ENCODE measurements at places on chromosomes 12 and 14. TPM values are rescaled to one million over a fixed set of nuclear protein-coding genes. Genes with fewer than 3 reads are reported as not detected.
A peak's percentile ranks its signal among the peaks of the same experiment; 100 is the strongest.

Gene LRRC10
- total RNA-seq = 39.2 TPM

Gene BDKRB2
- 0.76 TPM for total RNA-seq

Gene SLC38A1
- total RNA-seq = 140 TPM

- DNase-seq = peak; percentile 9
Measured at GRCh38 chr14:104285508-104285840, 147.1 kb downstream of the KIF26A start.

Gene MNAT1
- 25.7 TPM for total RNA-seq

Gene REC8
- total RNA-seq = 2.4 TPM

DNA sequence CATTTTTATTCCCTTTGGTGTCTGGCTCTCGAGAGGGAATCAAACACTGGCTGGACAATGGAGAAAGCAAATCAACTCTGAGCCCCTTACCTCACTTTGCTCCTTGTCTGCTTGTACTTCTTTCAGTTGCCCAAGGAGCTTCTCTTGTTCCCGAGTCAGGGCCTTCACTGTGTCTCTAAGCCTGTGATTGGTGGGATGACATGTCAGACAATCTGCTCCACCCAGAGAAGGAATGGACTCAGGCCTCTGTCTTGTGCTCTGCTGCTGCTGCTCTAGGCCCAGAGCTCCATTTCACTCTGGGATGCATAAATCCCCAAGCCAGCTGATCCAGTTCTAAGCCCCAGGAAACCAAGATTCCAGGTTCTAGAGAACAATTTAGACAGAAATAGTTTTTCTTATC is 7.6 kb downstream of the CALCOCO1 start:
- DNase-seq = no peak

DNA sequence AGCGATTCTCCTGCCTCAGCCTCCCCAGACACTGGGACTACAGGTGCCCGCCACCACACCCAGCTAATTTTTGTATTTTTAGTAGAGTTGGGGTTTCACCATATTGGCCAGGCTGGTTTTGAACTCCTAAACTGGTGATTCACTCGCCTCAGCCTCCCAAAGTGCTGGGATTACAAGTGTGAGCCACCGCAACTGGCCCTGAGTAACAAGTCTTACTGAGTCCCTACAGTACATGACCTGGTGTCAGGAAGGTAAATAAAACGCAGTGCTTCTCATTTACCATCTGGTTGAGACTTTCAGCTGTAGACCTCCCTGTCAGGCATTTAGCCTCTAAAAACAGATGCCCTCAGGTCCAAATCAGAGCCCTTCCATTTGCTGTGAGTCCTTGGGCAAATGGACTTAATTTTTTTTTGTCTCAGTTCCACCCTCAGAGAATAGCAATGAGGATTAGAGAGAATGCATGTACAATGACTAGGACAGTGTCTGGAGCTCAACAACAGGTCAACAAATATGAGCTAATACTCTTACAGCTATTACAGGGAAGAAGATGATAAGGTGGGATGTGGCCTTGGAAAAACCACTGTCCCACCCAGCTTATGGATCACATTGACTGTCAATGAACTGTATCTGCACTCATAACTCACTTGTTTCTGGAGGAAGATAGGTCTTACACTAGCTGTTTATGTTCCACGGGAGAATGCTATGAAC is 70.5 kb downstream of the PHLDA1 start:
- no peak for DNase-seq

Gene TAS2R8
- total RNA-seq = not detected

Gene PTPRQ
- 0.70 TPM for total RNA-seq

DNA sequence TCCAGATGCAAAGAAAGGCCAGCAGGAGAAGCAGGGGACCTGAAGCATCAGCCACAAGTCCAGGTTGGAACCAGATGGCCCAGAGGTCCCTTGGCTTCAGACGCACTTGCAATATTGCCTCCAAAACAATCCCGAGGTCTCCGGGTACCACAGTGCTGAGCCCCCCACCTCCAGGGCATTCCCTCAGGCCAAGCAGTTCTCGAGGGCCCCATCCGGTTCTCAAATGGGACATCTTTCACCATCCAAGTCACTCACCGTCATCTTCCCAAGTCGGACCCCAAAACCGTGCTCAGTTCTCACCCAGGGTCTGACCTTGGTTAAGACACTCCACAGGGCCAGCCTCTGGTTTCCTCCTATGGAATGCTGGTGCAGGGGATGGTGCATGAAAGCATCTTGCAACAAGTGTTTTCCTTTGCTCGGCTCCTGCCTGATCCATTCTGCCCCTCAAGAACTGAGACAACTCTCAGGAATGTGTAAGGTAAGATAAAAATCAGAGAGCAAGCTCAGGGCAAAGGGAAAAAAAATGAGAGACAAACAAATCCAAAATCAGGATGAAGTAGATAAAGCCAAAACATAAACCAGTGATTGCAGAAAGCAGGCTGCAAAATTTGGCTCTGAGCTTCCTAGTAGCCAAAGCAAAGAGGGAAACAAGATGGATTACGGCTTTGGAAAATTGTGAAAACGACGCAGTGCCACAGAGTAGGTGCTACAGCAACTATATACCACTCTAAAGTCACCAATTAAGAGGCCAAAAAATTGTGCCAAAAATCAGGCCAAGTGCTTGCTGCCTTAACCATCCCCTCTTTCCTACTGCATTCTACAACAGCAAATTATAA is 8.0 kb downstream of the NCOR2 start:
- no peak for DNase-seq

Gene TAS2R43
- not detected for total RNA-seq

Gene NANOG
- not detected for total RNA-seq

- no peak for DNase-seq
Measured at GRCh38 chr14:89258728-89259273, 158.2 kb downstream of the FOXN3 start.

Gene ABCD2
- 9.4 TPM for total RNA-seq

DNA sequence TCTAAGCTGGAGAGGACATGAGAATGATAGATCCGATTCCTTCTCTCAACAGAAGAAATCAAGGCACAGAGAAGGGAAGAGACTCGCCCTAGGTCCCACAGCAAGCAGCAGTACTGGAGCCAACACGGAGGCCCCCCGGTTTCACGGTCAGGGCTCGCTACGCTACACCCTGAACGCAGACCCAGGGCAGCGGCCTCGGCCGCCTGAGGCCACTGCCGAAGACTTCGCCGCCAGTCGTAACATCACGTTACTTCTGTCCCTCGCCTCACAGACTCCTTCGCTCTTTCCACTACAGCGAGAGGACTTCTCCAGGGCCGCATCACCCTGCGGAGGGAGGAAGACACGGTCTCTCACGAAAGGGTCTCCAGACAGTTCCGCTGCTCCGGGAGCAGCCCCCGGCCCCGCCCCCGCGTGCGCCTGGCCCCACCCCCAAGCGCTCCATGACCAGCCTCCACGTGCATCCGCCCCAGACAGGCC is 411 bp upstream of the DCAF4 start:
- no peak for DNase-seq

- DNase-seq = no peak
Measured at GRCh38 chr14:94498215-94498614, 11.1 kb downstream of the SERPINA12 start.

GRCh38 chr12:70449074-70449752 is 83.1 kb downstream of the KCNMB4 start:
- no peak for DNase-seq

Gene OR4K15
- not detected for total RNA-seq

DNA sequence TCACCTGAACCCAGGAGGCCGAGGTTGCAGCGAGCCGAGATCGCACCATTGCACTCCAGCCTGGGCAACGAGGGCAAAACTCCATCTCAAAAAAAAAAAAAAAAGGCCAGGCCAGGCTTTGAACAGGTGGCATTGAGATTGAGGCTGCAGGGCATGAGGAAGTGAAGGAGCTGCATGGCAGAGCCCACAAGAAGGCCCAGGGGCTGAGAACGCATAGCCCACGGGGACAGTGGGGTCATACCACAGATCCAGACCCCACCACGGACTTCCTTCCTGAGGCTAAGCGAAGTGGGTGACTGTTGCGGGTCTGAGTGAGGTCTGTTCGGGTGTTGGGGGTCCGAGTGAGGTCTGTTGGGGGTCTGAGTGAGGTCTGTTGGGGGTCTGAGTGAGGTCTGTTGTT is 7.8 kb downstream of the JAG2 start:
- no peak for DNase-seq
